ENCODE measurements at places on chromosomes 12 and 14.

DNA sequence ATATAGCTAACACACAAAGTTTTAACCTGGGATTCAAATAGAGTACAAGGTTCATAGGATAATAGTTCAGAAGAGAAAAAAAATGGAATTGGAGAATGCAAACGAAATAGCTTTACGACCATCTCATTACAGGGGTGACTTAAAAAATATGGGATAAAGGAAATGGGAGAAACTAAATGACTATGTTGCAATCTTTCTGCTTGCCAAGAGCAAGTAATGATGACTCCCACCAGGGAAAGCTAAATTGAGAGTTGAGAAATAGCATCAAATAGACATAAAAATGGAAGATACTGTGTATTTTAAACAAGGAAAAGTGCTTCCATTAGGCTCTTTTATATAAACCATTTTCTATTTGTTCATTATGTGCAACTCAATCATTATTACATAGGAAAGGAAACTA is 155.7 kb upstream of the ATXN7L3B start:
- no peak for DNase-seq

DNA sequence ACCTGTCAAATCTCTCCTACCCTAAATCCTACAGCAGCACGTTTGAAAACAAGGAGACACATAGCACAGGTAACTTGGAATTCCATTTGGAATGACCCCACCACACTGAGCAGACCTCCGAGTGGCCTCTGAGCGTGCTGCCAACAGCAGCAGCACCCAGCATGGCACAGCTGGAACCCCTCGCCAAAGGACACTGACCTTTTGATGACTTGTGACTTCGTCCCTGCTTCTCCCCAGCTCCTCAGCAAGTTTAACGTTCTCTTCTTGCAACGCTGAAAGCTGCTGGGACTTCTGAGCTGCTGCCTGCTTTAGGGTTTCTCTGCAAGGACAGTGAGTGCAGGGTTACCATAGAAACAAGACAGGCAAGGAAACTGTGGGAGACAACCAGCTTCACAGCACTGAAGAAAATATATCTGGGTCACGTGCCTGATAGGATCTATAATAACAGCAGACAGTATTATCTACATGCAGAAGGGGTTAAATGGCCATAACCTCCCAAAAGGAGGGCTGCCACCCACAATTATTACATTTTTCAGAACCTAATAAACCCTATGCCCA is 43.3 kb upstream of the VPS33A start:
- DNase-seq = no peak

GRCh38 chr12:78886719-78887407 is 22.3 kb downstream of the SYT1 start:
- peak; percentile 77 for DNase-seq

GRCh38 chr14:30982533-30982932 is 42.9 kb upstream of the AP4S1 start:
- no peak for DNase-seq
